ENCODE measurements at places on chromosomes 5 and 9.

DNA sequence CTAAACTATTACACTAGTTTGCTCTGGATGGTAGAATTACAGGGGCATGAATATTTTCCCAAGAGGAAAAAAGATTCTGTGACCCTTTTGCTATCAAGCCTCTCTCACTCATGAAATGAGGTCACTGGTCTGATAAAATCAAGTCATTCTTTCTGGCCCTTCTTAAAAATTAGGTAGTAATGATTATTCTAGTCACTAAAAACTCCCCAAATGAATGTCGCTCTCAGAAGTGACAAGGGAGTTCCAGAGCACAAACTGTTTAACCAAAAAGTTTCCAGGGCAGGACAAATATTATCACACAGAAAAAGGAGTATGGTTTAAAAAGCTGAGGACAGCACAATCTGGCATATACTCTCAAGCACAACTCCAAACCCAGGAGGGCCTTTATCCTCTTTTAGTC, 12.5 kb downstream of the ERMP1 start:
- no peak for DNase-seq

GRCh38 chr9:28407351-28407750, 834.1 kb upstream of the C9orf72 start:
- DNase-seq, result no peak

- no peak for DNase-seq
Observed at GRCh38 chr9:38432922-38433510, 8.8 kb upstream of the IGFBPL1 start.

DNA sequence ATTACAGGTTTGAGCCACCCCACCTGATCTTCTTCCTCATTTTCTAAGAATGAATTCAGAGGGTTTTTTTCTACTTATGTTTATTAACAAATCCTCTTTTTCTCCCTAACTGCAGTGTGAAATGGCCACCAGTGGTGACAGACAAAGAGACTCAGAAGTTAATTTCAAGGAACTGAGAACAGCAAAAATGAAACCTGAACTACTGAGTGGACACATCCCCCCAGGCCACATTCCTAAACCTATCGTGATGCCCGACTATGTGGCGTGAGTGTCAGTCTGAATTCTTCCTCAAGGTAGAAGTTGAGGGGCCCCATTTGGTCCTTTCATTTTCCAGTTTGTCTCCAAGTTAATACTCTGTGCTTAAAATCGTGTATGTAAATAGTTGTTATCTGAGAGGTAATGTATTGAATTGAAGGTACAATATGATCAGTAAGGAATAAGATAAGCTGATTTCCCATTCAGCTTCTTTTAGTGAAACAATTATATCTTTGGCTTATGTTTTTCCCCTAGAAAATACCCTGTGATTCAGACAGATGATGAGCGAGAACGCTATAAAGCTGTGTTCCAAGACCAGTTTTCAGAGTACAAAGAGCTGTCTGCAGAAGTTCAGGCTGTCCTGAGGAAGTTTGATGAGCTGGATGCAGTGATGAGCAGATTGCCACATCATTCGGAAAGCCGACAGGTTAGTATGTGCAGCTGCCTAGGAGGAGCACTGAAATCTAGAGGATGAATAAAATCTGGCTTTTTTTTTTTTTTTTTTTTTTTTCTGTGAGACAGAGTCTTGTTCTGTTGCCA, 17.7 kb downstream of the MARVELD2 start:
- no peak for DNase-seq

GRCh38 chr5:65808818-65809217, 86.8 kb downstream of the NLN start:
- no peak for DNase-seq

DNA sequence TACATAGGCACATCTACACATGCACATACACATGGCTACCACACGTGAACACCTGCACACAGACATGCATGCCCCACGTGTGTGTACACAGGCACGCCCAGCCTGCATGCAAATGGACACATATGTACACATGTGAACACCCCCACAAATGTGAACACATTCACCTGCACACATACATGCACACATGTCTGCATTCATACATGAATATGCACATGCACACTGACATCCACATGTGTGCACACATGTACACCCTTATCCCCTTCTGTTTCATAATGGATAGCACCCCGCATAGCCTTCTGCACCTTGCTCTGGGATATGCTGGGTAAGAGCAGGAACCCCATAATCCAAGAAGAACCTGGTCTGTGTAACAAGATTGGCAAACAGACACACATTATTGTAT, 66.2 kb downstream of the WNK2 start:
- DNase-seq, result no peak

DNA sequence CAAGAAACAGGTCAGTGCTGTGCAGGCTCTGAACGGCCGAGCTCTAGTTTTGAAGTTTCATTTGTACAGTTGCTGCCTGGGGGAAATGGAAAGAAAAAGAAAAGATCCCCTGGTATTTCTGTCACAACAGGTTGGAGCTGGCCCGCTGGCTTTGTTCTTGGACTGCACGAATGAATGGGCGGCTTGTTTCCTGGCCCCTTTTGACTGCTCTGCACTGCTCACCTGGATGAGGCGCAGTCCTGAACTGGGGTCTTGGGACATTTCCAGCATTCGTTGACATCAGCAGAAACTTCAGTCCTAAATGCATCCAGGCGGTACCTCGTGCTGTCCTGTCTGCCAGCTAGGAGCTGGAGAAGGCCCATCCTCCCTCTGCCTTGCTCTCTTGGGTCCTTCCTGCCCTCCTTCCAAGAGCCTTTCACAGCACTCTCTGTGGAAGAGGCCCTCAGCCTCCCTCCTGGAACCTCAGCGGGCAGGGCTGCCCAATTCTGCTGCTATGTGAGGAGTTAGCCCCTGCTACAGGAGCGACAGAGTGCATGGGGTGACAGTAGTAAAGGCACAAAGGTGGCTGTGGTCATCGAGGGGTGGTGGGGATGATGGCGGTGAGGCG, 189.2 kb downstream of the FSTL4 start:
- no peak for DNase-seq

DNA sequence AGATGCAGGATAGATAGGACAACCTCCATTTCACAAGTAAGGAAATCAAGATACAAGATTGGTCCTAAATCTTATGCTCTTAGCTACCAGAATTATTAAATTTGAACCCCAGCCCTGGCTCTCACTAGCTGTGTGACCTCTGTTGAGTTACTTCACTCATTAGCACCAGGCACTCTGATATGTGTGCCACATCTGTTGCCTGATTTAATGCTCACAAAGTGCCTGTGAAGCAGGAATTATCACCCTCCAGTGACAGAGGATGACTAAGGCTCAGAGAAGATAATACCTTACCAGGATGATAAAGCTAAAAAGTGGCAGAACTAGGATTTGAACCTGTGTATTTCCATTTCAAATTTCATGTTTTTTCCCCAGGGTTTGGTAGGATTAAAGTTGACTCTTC, 110.0 kb downstream of the PLPPR1 start:
- DNase-seq, result no peak

- no peak for DNase-seq
Observed at GRCh38 chr5:56639476-56639875, 175.9 kb upstream of the MAP3K1 start.

- DNase-seq, result no peak
Observed at GRCh38 chr5:64417390-64417789, 88.4 kb upstream of the RGS7BP start.

DNA sequence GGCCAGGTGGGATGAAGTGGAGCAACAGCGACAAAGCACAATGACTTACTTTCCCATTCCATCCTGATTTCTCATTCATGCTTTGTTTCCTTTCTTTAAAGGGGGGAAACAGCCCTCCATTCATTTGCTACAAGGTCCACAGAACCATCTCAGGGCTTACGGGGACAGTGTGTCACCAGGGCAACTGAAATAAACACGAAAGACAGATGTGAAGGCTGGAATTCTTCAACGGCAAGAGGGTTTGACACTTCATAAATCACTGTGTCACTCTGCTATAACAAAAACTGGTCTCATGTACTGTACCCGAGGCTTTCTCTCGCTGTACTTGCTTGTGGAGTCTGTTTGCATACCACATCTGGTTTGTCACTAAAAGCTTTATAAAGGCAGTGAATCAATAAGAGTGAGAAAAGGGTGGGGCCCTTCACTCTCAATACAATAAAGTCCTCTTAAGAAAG, 150.8 kb downstream of the EFNA5 start:
- no peak for DNase-seq

DNA sequence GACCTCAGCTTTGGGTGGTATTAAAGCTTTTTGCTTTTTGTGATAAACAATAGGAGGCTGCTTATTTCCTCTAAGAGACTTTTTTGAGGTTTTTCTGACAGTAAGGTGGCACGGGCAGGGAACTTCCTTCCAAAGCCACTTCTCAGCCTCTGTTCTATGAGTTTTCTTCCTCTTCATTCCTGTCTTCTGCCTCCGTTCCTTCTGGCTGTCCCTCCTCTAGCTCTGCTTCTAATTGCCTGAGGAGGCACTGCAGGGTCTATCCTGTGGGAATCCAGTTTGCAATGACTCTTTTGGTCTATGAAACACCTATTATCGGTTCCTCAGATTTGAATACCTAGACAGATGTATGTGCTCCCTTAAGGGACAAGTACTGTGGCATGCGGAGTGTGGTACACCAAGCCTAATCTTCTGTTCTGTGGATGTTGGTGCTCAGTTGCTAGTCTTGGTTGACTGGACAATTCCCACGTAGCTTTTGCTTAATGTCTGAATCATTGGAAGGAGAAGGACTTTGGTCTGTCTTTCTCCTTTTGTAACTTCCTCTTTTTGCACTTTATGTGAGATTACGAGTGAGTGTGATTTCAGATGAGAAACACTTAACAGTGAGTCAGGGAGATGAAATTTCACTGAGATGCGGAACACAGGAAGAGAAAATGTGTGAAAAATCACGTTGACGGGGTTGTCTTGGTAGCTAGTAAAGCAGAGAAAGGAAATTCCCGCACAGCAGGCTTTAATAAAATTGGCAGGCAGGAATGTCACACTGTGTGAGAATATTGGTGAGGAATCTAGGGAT, 305.2 kb downstream of the EFNA5 start:
- DNase-seq, result no peak

GRCh38 chr9:19901586-19901985, 112.7 kb upstream of the SLC24A2 start:
- DNase-seq, result no peak

DNA sequence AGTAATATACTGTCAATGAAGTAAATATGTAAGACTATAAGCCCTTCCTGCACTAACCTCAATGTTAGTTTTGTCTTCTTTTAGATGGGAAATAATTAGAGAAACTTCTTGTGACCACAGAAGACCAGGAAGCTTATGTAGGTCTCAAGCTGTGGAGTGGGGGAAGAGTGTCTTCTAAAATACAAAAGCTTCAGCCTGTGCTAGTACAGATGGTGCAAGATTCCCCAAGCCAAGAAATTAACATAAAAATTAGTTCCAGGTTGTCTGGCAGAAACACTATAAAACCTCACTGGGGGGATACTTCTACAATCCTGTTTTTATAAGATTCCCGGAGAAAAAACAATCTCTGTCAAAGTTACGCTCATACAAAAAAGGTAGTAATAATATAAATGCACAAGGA, 103.6 kb downstream of the FNBP1 start:
- DNase-seq, result no peak

GRCh38 chr5:151064916-151065499, 15.8 kb downstream of the TNIP1 start:
- DNase-seq, result no peak

- DNase-seq, result no peak
Observed at GRCh38 chr9:21931428-21931827, 62.8 kb downstream of the CDKN2A start.

- no peak for DNase-seq
Observed at GRCh38 chr9:132854832-132855231, 23.3 kb downstream of the AK8 start.

DNA sequence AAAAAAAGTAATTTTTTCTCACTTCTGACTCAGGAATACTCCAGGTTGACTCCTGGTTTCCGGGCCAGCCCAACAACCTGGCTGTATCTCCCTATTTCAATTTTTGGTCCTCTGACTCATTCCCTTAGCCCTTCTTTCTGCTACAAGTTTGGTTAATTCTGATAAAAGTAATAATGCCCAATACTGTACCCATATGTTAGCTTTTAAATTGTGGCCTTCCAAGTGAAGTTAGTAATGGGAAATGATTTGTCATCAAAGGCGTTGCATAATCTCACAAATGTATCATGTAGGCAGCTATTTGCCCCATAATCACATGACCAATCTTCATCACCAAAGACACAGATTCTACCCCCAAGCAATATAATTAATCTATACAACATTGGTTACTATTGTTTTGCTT, 31.1 kb upstream of the BNC2 start:
- DNase-seq, result no peak

DNA sequence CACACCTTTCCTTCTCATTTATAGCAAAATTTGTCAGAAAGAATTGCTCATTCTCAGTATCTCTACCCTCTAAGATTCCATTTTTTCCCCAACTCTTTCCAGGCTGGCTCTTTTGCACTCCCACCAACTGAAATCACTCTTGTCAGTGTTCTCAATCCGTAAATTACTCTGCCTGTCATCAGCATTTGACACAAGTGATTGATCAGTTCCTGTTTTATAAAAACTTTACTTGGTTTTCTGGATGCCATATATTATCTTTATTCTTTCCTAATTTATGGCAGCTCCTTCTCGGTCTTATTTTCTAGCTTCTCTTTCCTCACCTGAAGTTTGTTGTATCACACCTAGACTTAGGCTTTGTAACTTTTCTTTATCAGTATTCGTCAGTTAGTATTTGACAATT, 16.4 kb downstream of the DENND4C start:
- no peak for DNase-seq

DNA sequence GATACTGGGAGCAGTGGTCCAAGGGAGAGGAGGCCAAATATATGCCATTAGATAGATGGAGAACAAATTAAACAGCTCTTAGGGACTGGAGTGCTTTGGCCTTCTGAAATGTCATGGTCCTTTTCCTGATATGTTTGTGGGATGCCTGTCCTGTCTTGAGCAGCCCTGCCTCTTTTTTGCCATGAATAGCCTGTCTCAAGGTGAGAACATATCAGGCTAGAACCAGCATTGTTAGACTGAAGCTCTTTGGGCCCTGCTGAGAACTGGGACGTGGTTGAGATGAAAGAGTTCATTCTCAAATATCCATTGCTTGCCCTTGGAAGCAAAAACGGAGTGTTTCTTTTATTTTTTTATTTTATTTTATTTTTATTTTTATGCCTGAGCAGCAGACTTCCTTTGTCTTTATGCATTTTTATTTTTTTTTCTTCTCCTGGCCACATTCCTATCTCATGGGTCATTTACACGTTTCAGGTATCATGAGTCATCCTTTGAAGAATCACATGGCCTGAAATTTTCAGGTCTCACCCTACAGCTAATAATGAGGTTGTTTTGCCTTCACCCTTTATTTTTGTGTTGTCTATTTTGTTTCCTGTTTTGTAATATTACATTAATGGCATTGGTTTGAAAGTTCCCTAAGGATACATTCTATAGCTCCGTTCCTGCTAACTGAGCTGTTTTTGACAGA, 371.4 kb downstream of the PSAT1 start:
- DNase-seq, result no peak

GRCh38 chr5:135178476-135179155, 144.6 kb upstream of the PITX1 start:
- DNase-seq, result no peak

- DNase-seq, result no peak
Observed at GRCh38 chr5:181223058-181223728, at the start of gene TRIM41. TSS of gene TRIM41 (plus strand) at chr5:181223281. CDS start at chr5:181224000, 719 bp downstream.

DNA sequence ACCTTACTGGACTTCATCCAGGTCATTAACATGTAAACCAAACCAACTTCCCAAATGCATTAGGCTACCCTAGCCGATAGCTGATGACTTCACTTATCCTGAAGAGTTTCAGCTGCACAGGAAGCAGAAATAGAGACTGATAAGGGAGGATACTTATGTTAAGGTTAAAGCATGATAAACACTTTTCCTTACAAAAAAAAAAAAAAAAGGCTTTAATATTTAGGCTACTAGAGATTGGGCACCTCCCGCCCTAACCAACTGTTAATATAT, 1.6 kb upstream of the MEF2C start:
- no peak for DNase-seq

GRCh38 chr5:29992248-29992647, 1201.2 kb upstream of the CDH6 start:
- DNase-seq, result no peak

Measured in activated gamma-delta T cell (primary cell).